ENCODE measurements at places on chromosomes 4 and X.

DNA sequence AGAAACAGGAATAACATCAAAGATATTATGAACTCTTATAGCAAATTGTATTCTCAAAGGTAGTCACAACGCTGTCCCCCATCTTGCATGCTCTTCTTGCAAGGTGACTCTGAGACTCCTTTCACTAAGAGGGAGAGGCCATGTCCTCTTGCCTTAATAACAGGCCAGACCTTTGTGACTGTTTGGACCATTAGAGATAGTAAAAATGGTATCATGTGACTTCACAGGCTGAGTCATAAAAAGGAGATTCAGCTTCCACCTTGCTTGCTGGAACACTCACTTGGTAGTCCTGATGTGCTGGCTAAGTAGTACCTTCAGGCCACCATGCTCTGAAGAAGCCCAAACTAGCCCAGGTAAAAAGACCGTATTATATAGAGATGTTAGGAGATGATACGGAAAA, 143.8 kb downstream of the FBXW7 start:
- no peak for DNase-seq

DNA sequence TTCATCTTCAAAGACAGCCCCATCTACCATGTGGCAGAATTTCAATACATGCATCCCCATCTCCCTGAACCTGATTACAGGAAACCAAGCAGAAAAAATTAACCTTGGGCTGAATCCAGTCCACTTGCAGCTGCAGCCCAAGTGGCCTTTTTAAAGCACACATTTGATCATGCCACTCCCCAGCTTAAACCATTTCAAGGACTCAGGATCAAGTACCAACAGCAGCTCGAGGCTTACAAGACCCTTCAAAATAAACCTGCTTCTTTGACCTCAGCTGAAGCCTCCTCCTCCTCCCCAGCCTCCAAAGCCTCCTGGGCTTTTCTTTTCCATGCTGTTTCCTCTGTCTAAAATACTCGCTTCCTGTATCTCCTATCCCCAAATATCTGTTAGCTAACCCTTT, 50.7 kb upstream of the KIT start:
- DNase-seq = no peak

DNA sequence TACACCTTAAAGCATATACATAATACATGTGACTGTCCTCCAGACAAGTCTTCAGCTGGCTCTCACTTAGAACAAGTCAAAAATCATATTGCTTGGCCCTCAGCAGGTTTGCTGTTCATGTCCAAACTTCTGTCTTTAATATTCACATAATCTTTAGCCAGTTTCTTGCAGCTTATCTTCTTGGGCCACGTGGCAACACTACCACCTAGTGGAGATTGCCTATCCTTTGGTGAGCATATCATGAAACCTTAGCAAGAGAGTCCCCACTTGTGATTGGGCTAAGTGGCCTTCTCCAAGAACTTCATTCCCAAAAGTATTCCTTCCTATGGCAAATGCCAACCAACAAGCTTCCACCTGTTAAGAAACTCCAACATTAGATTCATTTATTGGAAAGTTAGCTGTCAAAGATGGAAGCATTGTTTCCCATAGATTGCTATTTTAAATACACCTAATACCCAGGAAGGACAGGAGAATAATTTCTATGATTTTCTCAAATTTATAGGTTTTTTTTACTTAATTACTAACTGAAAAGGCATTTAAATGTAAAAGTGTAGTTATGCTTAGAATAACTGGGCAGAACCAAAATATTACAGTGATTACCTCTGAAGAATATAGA, 231.9 kb upstream of the INTU start:
- DNase-seq = peak; percentile 78

GRCh38 chr4:76712564-76712963, 185.4 kb downstream of the SOWAHB start:
- DNase-seq = no peak

DNA sequence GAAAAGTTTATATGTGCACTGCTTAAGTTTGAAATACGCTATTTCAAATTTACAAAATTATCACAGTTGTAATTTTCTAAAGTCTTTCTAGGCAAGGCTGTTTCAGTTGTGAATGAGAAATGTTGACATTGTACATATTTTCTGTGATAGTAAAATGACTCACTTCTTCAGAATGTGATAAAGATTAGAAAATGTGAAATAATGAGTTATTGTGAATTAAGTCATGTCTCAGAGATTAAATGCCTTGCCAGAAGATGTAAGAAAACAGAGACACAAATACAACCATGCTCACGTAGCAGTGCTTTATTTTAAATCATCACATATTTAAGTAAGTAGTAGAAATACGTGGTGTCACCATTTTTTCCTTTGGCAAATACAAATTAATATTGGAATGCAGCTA, 768 bp downstream of the CLCN4 start:
- DNase-seq = no peak

DNA sequence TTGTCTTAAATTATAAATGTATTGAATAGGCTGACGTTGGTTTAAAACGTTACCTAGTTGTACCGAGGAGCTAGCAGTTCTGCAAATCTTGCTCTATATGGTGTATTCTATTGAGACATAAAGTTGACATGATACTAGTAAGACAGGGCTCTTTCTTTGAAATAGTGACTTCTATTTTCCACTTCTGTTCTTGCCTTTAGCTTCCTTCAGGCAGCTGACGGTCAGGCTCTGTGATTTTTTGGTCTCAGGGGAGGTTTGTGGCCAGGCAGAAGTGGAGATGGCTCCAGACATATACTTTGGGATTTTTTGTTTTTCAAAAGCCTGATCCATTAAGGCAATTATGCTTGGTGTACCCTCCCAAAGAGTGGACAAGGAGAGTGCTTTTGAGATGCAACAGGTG, 95.2 kb downstream of the SLC34A2 start:
- no peak for DNase-seq

GRCh38 chr4:40180356-40180755, 16.5 kb upstream of the RHOH start:
- DNase-seq = peak; percentile 85

DNA sequence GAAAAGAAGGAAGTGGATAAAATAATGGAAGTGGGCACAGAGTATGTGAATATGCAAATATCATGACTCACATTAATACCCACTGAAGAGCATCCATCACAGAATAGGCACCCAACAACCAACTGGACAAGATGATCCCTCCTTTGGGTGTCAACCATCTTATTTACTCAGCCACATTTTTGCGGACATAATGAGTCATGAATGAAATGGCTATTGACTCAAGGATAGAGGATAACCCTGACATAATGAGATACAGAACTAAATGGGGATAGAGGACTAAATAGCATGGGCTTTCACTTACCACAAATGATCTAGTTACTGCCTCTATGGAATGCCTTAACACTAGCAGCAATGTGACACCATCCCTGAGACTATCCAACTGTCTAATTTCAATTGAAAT, 224.7 kb downstream of the ANTXR2 start:
- no peak for DNase-seq

GRCh38 chrX:140524556-140524955, 19.7 kb upstream of the SOX3 start:
- DNase-seq = peak; percentile 56

- DNase-seq = no peak
These were observed 46.7 kb downstream of the CXCL13 start for GRCh38 chr4:77652237-77652897.

- peak; percentile 46 for DNase-seq
These were observed 137.6 kb downstream of the DCK start for GRCh38 chr4:71130827-71131603.

DNA sequence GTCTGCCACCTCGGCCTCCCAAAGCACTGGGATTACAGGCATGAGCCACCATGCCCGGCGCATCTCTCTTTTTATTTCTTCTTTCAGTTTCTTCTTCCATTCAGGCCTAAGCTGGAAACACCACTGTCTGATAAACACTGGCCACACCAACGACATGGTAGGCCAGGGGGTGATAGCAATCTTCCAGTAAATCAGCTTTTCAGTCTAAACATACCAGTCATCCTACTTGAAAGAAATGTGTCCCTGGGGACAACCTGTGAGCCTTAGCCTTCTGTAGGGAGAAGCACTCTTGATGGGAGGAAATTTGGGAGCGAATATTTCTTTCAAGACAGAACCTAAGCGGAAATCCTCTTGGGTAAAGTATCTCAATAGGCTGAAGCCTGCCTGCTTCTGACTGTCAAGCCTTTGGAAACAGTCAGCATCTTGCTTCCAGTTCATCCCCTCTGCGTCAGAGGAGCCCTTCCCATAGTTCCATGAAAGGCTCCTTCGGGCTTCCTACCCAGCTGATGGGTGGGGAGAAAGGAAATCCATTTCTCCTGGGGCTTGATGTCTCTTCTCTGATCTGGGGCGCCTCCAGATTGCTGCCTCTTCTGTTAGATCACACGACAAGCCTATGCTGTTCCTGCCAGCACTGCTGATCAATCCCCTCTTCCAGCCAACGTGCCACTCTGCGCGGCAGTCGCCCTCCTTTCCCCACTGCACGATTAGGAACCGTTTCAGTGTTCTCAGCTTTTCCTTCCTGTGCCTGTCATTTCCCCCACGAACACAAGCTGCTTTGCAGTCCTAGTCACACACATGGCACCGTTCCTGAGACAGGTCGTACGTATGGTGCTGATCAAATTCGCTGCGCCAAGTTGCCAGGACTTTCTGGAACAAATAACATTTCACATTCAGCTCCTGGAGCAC, 49.5 kb upstream of the CBR4 start:
- DNase-seq = no peak
